ENCODE measurements at places on chromosomes 7 and 10. TPM values are rescaled to one million over a fixed set of nuclear protein-coding genes. Genes with fewer than 3 reads are reported as not detected.

The GRK5 gene
- 14.9 TPM for total RNA-seq

The PRF1 gene
- 2.2 TPM for total RNA-seq

The REEP3 gene
- 55.4 TPM for total RNA-seq

- DNase-seq, result no peak
- H3K36me3 ChIP-seq, result no peaks in the 10 kb centered on the region
- no peak overlapping the region for H3K4me3 ChIP-seq
- peak overlapping the region; percentile 14 for H3K27ac ChIP-seq
- no peaks in the 10 kb centered on the region for H3K27me3 ChIP-seq
Observed at GRCh38 chr10:50379616-50380015, 128.3 kb upstream of the ASAH2 start.

GRCh38 chr10:75280236-75280635, 44.5 kb upstream of the COMTD1 start:
- DNase-seq, result no peak
- no peaks in the 10 kb centered on the region for H3K36me3 ChIP-seq
- no peaks in the 10 kb centered on the region for H3K27me3 ChIP-seq
- H3K27ac ChIP-seq, result no peak overlapping the region

DNA sequence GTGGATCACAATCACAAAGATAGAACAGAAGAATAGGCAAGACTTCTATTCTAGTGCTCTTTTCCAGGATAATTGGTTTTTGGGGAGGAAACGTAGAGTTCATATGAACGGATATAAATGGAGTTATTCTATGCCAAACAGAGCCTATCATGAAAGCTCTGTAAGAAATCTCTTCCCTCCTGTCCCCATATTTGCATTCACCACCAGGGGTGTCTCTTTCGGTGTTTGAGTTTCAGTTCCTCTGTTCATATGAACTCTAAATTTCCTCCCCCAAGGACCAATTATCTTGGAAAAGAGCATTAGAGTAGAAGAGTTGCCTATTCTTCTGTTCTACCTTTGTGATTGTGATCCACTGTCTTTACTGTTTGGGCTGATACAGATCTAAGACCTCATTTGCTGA, 48.3 kb upstream of the CDC14C start:
- H3K36me3 ChIP-seq, result no peaks in the 10 kb centered on the region
- no peak for DNase-seq
- H3K4me3 ChIP-seq, result no peak overlapping the region
- H3K27me3 ChIP-seq, result no peaks in the 10 kb centered on the region
- no peak overlapping the region for H3K27ac ChIP-seq
- no peaks in the 10 kb centered on the region for H3K4me1 ChIP-seq

The MYO1G gene
- total RNA-seq, result 2.9 TPM

The CDHR3 gene
- 6.4 TPM for total RNA-seq

The GRID2IP gene
- total RNA-seq, result 0.33 TPM

The WEE2 gene
- total RNA-seq, result not detected

- no peak overlapping the region for H3K27ac ChIP-seq
- DNase-seq, result no peak
- H3K27me3 ChIP-seq, result no peaks in the 10 kb centered on the region
Observed at GRCh38 chr7:54663603-54664234, 95.3 kb downstream of the SEC61G start.

GRCh38 chr10:21329995-21330627, 195.4 kb downstream of the SKIDA1 start:
- DNase-seq, result no peak
- H3K4me3 ChIP-seq, result no peak overlapping the region
- no peak overlapping the region for H3K27ac ChIP-seq
- H3K4me1 ChIP-seq, result no peaks in the 10 kb centered on the region
- no peaks in the 10 kb centered on the region for H3K36me3 ChIP-seq
- no peaks in the 10 kb centered on the region for H3K27me3 ChIP-seq

DNA sequence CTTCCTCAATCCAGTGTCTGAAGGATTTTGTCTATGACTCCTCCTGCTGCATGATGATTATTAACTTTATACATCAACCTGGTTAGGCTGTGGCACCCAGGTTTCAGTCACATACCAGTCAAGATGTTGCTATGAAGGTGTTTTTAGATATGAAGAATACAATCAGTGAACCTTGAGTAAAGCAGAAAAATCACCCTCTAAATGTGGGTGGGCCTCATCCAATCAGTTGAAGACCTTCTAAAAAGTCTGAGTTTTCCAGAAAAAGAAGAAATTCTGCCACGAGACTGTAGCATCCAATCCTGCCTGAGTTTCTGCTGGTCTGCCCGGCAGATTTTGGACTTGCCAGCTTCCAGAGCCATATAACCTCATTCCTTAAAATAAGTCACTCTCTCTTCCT, 126.1 kb upstream of the FRMD4A start:
- no peaks in the 10 kb centered on the region for H3K4me1 ChIP-seq
- DNase-seq, result no peak
- no peak overlapping the region for H3K27ac ChIP-seq
- H3K4me3 ChIP-seq, result no peak overlapping the region
- H3K27me3 ChIP-seq, result no peaks in the 10 kb centered on the region

DNA sequence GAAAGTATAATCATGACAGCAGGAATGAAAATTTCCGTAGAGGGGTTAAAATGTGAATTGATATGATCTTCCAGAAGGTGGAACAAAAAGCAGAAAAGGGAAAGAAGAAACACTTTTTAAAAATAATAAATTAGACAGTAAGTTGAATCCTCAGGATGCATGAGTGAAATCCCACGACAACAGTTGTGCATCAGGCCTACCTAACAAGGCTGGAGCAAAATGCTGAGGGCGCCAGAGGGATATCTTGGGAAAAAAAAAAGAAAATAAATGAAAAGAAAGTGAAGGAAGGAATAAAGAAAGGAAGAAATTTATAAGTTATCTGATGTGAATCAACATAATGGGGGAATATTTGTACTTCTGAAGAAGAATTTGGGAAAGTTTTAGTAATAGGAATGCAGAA, 13.0 kb upstream of the HUS1 start:
- H3K36me3 ChIP-seq, result no peaks in the 10 kb centered on the region
- no peak overlapping the region for H3K27ac ChIP-seq
- no peak overlapping the region for H3K4me3 ChIP-seq
- no peak for DNase-seq
- no peaks in the 10 kb centered on the region for H3K4me1 ChIP-seq

The FOXI2 gene
- total RNA-seq, result 0.16 TPM

GRCh38 chr7:38453168-38453567, 178.0 kb downstream of the AMPH start:
- no peak overlapping the region for H3K27ac ChIP-seq
- H3K4me1 ChIP-seq, result no peaks in the 10 kb centered on the region
- H3K4me3 ChIP-seq, result no peak overlapping the region

DNA sequence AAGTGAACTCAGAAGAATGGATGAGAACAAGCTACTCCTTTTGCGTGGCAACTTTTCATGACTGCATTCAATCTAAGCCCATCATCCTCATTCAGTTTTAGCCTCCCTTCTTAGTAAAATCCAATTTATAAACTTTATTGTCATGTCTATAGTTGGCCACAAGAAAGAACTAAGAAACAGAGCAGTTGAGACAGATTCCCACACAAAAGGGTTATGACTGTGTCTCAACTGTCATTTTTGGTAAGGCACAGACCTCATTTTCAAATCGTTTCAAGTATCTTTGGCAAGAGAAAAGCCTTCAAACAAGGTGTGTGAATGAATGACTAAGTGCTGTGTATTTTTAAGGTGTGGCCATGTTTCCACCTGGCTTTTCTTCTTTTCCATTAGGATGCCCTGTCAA, 84.2 kb upstream of the CREB5 start:
- H3K4me3 ChIP-seq, result no peak overlapping the region
- no peaks in the 10 kb centered on the region for H3K36me3 ChIP-seq
- no peaks in the 10 kb centered on the region for H3K4me1 ChIP-seq
- no peak for DNase-seq
- no peaks in the 10 kb centered on the region for H3K27me3 ChIP-seq
- no peak overlapping the region for H3K27ac ChIP-seq

DNA sequence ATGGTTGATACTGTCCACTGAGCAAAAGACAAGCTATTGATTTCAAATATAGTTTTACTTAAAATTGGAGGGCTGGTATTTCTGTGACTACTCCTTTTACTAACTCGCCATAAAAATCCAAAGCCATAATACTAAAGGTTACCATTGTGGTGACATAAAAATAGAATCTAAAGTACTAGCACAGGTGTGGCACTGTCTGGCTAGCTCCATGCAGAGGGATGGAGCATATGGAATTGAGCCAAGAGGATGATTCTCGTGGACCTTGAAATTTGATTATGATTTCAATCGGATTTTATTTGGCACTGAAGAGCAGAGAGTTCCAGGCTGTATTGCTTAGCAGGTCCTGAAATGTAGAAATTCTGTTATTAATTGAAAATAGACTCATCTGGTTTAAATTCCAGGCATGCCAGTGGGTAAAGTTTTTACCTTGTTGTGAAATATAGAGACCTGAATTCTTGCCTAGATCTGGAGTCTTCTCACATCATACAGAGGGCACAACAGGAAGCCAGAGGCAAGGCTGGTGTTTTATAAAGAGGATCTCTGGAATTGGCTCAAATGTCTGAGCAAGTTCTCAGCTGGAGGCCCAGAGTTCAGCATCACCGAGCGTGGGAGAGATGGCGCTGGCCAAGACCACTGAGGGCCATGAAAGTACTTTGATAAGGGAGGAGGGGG, 29.9 kb upstream of the DLD start:
- H3K4me3 ChIP-seq, result no peak overlapping the region
- no peaks in the 10 kb centered on the region for H3K36me3 ChIP-seq
- H3K4me1 ChIP-seq, result no peaks in the 10 kb centered on the region
- no peak overlapping the region for H3K27ac ChIP-seq
- no peaks in the 10 kb centered on the region for H3K27me3 ChIP-seq

DNA sequence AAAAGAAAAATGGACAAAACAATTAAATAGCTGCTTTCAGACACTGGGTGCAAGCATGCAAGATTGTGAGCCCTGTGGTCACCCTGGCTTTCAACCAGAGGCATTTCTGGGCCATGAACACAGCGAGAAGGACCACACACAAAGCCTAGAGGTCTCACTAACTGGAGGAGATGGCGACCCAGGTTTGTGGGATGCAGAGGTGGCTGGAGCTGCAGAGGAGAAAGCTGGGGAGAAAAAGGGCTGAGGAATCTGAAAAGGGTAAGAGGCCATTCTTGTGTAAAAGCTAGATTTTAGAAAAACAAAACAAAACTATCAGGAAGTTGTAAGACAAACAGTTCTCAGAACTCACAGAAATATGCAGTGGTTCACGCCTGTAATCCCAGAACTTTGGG, 30.1 kb upstream of the PTPRN2 start:
- no peaks in the 10 kb centered on the region for H3K27me3 ChIP-seq
- H3K27ac ChIP-seq, result no peak overlapping the region
- H3K4me3 ChIP-seq, result no peak overlapping the region
- no peak for DNase-seq
- no peaks in the 10 kb centered on the region for H3K4me1 ChIP-seq

The CCDC146 gene
- total RNA-seq, result 15.5 TPM

DNA sequence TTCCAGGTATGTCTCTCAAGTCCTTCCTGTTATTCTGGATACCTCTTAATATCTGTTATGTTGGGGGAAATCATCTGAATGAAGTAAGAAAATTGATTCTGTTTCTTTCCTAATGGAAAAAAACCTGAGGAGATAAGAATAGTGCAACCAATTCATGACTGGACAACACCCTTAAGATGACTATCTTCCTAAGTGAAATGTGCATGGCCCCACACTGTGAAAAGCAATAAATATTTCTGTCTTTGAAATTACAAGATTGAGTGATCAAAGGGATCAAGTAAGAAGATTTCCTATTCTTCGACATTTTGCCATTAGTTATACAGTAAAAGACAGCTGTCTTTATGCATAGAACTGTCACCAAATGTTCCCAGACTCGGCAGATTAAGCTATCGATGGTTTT, 73.9 kb downstream of the CHCHD3 start:
- no peaks in the 10 kb centered on the region for H3K4me1 ChIP-seq
- H3K36me3 ChIP-seq, result no peaks in the 10 kb centered on the region
- no peak for DNase-seq
- H3K27me3 ChIP-seq, result no peaks in the 10 kb centered on the region
- H3K27ac ChIP-seq, result no peak overlapping the region
- H3K4me3 ChIP-seq, result no peak overlapping the region

DNA sequence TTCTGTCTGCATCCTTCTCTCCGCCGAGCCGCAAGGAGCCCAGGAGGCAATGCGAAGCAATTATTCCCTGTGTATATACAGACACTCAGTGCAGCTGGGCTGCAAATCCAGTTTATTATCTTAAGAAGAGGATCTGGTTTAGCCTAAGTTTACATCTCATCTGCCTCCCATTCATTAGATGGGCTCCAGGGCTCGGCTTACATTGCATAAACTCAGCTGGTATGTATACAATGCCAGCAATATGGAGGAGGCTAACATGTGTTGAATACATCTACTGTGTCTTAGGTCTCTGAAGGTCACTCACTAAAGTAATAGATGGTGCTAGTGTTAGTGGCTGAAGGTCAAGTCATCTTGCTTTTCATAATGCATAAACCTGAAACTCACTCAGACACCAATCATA, 996.8 kb downstream of the KCNMA1 start:
- no peak for DNase-seq
- H3K4me1 ChIP-seq, result no peaks in the 10 kb centered on the region
- no peak overlapping the region for H3K27ac ChIP-seq
- H3K27me3 ChIP-seq, result no peaks in the 10 kb centered on the region
- H3K4me3 ChIP-seq, result no peak overlapping the region

GRCh38 chr7:107071129-107071528, 26.6 kb downstream of the PRKAR2B start:
- no peaks in the 10 kb centered on the region for H3K36me3 ChIP-seq
- no peak overlapping the region for H3K27ac ChIP-seq
- H3K4me1 ChIP-seq, result no peaks in the 10 kb centered on the region
- no peaks in the 10 kb centered on the region for H3K27me3 ChIP-seq
- no peak overlapping the region for H3K4me3 ChIP-seq

- no peaks in the 10 kb centered on the region for H3K36me3 ChIP-seq
- H3K27me3 ChIP-seq, result no peaks in the 10 kb centered on the region
- DNase-seq, result no peak
- H3K4me3 ChIP-seq, result no peak overlapping the region
- no peaks in the 10 kb centered on the region for H3K4me1 ChIP-seq
Observed at GRCh38 chr10:132697578-132698200, 88.3 kb downstream of the NKX6-2 start.

The BNIP3 gene
- 235 TPM for total RNA-seq

The TEX47 gene
- total RNA-seq, result not detected
